ENCODE measurements at places on chromosomes 12 and 14.

- no peak for DNase-seq
- no peaks in the 10 kb centered on the region for H3K4me1 ChIP-seq
- no peaks in the 10 kb centered on the region for H3K27me3 ChIP-seq
- H3K27ac ChIP-seq: no peak overlapping the region
- no peaks in the 10 kb centered on the region for H3K36me3 ChIP-seq
Observed at GRCh38 chr14:52443506-52443905, 108.8 kb downstream of the TXNDC16 start.

GRCh38 chr12:124871297-124871696, 7.6 kb upstream of the SCARB1 start:
- no peaks in the 10 kb centered on the region for H3K27me3 ChIP-seq
- no peaks in the 10 kb centered on the region for H3K36me3 ChIP-seq
- no peak overlapping the region for H3K4me3 ChIP-seq
- peaks cover 9% of the 10 kb centered on the region for H3K4me1 ChIP-seq
- H3K27ac ChIP-seq: no peak overlapping the region

DNA sequence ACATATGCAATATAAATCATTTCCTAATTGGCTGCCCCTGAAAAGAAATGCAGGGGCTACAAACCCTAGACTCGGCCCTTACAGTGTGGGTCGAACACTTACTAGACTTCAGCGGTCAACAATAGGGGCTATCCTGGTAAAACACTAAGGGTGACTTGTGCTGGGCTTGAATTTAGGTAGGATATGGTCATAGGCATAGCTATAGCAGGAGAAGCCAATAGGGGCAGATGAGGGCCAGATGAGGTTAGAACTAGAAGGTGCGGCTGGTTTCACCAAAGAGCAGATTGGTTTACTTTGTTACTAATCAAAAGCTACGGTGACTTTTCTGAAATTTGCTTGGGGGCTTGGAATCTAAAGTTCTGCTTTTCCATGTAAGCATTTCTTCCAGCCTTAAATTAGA, 282.3 kb upstream of the DIO2 start:
- no peak overlapping the region for H3K4me3 ChIP-seq
- no peaks in the 10 kb centered on the region for H3K36me3 ChIP-seq
- H3K27ac ChIP-seq: no peak overlapping the region
- no peak for DNase-seq
- H3K27me3 ChIP-seq: no peaks in the 10 kb centered on the region

DNA sequence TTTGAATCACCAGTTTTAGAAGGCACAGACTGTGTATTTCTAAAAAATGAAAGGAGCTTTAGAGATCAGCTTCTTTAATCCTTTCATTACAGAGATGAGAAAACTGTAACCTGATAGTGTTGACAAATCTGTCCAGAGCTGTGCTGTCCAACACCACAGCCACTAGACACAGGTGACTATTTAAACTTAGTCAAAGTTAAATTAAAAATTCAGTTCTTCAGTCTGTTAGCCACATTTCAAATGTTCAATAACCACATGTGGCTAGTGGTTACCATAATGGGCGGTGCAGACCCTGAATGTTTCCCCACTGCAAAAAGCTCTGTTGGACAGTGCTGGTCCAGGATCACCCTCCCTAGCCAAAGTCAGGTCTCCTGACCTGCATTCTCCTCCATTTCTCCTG, 21.6 kb downstream of the DAD1 start:
- H3K27me3 ChIP-seq: no peaks in the 10 kb centered on the region
- peaks cover 13% of the 10 kb centered on the region for H3K4me1 ChIP-seq
- DNase-seq: no peak
- no peak overlapping the region for H3K27ac ChIP-seq

DNA sequence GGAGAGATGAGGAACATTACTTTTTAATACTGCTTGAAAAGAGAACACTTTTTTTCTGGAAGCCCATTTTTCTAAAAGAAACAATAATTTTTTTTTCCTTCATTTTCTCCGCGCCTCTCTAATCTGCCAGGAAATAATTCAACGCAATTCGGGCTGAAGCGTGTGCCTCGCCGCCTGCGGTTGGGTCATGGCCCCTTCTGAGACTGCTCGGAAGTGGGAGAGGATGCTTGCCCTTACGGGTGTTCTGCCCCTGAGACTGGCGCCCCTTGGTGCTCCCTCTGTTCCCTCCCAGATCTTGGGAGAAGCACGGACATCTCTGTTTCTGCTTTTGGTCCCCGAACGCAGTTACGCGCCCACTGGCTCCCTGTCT, 332 bp upstream of the TBC1D30 start:
- H3K4me1 ChIP-seq: peaks cover 8% of the 10 kb centered on the region
- H3K27me3 ChIP-seq: peaks cover 35% of the 10 kb centered on the region
- no peak for DNase-seq
- peak overlapping the region; percentile 44 for H3K4me3 ChIP-seq

DNA sequence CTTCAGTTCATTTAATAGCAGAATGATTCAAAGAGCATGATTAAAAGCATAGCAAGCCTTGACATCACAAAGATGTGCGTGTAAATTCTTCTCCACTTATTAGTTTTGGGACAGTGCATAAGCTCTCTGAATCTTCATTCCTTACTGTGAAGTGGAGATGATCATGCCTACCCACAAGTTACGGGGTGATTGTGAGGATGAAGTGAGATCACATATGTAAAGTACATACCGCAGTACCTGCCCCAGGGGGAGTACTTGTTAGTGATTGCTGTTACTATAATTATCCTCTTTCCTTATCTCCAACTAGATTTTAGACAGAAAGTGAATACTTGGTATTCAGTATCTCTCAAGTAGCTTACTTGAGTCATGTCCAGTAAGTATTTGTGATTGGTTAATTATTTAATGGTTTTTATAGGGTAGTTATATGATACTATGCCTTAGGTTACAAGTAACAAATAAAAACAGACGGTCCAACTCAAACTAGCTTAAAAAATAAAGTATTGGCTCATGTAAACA, 6.0 kb downstream of the RAD9B start:
- H3K4me1 ChIP-seq: no peaks in the 10 kb centered on the region
- no peak for DNase-seq
- peaks cover 2% of the 10 kb centered on the region for H3K27me3 ChIP-seq
- H3K36me3 ChIP-seq: no peaks in the 10 kb centered on the region

DNA sequence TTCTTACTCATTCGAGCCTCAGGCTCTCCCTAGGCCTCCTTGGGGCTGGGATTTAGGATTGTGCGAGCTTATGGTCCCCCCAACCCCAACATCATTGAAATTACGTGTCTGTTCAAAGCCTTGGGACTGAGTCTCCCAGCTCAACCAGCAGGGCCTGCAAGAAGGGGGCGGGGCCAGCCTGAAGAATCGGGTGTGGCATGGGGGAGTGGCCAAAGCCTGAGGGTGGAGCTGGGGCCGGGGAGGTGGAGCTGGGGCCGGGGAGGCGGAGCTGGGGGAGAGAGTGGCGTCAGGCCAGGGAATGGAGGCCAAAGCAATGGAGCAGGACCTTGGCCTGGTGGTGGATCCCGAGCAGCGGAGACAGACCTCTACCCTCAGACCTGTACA, 24.3 kb upstream of the HSPB8 start:
- H3K4me3 ChIP-seq: no peak overlapping the region
- no peaks in the 10 kb centered on the region for H3K4me1 ChIP-seq
- no peak overlapping the region for H3K27ac ChIP-seq
- no peaks in the 10 kb centered on the region for H3K36me3 ChIP-seq
- no peaks in the 10 kb centered on the region for H3K27me3 ChIP-seq

- peak overlapping the region; percentile 70 for H3K27ac ChIP-seq
- no peaks in the 10 kb centered on the region for H3K36me3 ChIP-seq
- H3K4me1 ChIP-seq: peaks cover 35% of the 10 kb centered on the region
- peak; percentile 82 for DNase-seq
Observed at GRCh38 chr14:54669721-54670561, 103.0 kb downstream of the SAMD4A start.

DNA sequence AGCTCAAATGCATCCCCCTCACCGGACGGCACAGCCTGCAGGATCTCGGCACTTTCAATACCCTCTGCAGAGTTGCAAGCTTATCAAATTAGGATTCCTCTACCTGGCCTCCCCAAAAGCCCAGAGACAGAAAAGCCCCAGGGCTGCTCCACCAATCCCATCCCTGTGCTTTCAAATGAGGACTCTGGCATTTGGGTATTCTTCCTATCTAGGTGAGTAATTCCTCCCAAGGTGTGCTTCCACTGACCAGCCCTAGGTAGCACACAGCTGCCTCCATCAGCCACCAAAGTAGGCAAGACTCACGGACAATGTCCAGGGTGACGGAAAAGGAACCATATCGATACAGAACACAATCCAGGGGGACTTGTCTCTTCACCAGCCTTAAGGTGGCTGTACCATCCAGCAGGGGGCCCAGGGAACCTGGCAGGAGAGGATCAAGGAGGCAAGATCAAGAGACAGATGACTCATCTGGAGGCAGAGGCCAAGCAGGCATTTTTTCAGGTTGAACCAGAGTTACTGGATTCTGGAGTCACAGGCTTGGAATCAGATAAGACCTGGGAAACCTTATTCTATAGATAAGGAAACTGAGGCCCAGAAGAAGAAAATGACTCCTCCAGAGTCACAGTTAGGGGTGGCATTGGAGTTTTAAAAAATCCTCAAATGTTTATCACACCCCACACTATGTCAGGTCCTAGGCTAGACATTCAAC, 9.9 kb downstream of the PMEL start:
- H3K36me3 ChIP-seq: peaks cover 10% of the 10 kb centered on the region
- no peaks in the 10 kb centered on the region for H3K27me3 ChIP-seq
- H3K4me1 ChIP-seq: peaks cover 9% of the 10 kb centered on the region

GRCh38 chr14:105702275-105702817, 176.0 kb downstream of the TMEM121 start:
- H3K36me3 ChIP-seq: no peaks in the 10 kb centered on the region
- no peak overlapping the region for H3K4me3 ChIP-seq
- no peak overlapping the region for H3K27ac ChIP-seq

- H3K4me1 ChIP-seq: no peaks in the 10 kb centered on the region
- no peak for DNase-seq
- no peak overlapping the region for H3K4me3 ChIP-seq
- H3K27ac ChIP-seq: no peak overlapping the region
Observed at GRCh38 chr14:104405360-104406226, 174.0 kb upstream of the C14orf180 start.

DNA sequence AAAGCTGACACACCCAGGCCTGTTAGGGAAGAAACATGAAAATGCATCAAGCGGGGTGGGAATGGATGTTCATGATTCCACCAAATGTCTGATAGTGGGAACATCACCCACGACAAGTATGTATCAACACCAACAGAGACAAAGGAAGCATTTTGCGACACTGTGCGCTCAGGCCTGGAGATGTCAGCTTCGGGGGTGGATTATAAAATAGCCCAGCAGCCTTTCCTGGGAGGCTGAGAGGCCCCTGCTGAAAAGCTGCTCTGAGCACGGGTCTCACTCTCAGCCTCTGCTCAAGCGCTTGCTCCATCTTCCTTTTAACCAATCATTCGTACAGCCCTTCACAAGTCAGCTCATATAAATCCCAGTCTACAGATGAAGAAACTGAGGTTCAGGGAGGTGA, 213.5 kb downstream of the BCL11B start:
- no peak overlapping the region for H3K4me3 ChIP-seq
- no peaks in the 10 kb centered on the region for H3K36me3 ChIP-seq
- DNase-seq: no peak

GRCh38 chr14:51295646-51296263, 55.7 kb downstream of the TMX1 start:
- H3K27me3 ChIP-seq: no peaks in the 10 kb centered on the region
- no peak overlapping the region for H3K4me3 ChIP-seq
- peak; percentile 14 for DNase-seq
- peaks cover 5% of the 10 kb centered on the region for H3K4me1 ChIP-seq

DNA sequence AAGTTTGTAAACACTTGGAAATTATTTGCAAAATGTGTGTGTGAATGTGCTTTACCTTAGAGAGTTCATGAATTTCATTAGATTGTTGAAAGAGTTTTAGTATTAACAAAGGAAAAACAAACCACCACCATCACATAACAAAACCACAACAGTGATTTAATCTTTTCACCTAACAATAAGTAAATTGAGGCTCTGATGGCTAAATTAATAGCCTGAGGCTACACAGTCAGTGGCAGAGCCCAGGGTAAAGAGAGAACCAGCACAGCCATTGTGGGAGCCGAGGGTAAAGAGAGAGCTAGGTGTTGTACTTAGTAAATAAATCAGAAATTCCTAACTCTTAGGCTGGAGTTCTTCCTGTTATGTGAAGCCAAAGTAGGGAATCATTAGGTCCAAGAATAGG, 51.2 kb upstream of the CAPRIN2 start:
- DNase-seq: no peak
- H3K4me3 ChIP-seq: no peak overlapping the region
- peaks cover 14% of the 10 kb centered on the region for H3K36me3 ChIP-seq

DNA sequence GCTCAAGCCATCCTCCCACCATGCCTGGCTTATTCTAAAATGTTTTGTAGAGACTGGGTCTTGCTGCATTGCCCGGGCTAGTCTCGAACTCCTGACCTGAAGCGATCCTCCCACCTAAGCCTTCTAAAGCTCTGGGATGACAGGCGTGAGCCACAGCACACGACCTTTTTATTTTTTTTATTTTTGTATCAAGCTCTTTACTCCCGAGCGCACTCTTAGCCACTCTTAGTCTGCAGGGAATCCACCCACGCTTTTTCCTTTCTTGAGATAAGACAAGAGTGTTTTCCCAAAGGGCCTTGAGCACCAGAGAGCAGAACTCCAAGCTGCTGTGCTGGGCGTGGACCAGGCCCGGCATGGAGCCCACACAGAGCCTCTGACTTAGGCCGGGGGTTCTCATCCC, 23.4 kb downstream of the MAP1LC3B2 start:
- no peaks in the 10 kb centered on the region for H3K36me3 ChIP-seq
- no peak overlapping the region for H3K4me3 ChIP-seq
- peak; percentile 62 for DNase-seq
- H3K27me3 ChIP-seq: no peaks in the 10 kb centered on the region

DNA sequence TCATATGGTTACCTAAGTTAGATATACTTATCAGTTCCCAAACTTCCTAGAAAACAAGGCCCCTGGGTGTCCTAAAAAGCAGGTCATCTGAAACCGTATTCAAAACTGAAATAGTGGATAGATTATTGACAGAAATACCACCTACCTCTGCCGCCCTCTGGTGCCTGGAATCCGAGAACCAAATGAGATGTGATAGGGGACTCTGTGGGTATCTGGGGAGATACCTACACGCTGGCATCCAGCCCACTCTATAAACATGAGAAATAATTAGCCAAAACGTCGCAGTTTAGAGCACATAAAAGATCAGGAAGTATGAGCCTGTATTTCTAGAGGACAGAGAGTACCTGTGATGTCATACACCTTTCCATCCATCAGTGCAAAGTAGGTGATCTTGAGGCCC, 4.4 kb downstream of the ORMDL2 start:
- H3K27me3 ChIP-seq: no peaks in the 10 kb centered on the region
- H3K4me1 ChIP-seq: peaks cover 16% of the 10 kb centered on the region
- H3K36me3 ChIP-seq: peaks cover 43% of the 10 kb centered on the region

- H3K27me3 ChIP-seq: no peaks in the 10 kb centered on the region
- peaks cover 24% of the 10 kb centered on the region for H3K4me1 ChIP-seq
- no peak for DNase-seq
Observed at GRCh38 chr12:96143827-96144565, 50.2 kb upstream of the ELK3 start.

Measured in astrocyte (in vitro differentiated cells and primary cell).